NCI-H2227 treated with DMSO at 0.1 percent for 48 hours (cell line): ENCODE measurements at places on chromosomes 5 and 9.

- DNase-seq: no peak
Observed at GRCh38 chr9:13513286-13513685, 233.8 kb upstream of the MPDZ start.

DNA sequence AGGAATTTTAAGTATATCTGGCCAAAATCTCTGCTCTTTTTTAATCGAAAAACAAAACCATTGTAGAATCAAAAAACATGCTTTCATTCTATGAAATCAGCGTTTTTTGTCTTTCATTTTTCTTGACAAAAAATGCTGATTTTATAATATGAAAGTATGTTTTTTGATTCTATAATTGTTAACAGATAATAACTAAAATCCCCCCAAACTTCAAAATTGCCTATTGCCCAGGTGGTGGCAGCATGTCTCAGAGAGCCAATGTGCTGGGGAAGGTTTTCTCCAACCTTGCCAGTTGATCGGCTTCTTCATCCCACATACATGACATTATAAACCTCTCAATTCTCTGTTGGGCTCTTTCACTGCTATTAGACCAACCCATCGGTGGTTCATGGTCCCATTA, 5.1 kb upstream of the SMIM15 start:
- no peak for DNase-seq

DNA sequence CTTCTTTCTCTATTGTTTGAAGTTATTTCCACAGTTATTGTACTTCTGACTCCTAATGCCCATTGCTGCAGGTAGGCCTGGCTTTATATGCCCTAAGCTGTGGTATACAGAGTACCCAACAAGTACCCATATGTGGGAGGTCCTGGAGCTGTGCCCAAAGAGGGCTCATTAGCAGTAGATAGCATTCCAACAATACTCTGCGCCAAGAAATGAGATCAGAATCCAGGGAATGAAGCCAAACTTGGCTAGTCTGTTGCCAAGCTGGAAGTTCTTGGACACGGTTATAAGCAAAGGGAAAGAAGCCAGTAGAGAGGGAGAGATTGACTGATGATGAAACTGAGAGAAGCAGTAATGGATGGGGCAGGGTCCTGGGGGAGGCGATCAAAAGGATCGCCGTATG, 29.7 kb upstream of the FAM169A start:
- DNase-seq: no peak

DNA sequence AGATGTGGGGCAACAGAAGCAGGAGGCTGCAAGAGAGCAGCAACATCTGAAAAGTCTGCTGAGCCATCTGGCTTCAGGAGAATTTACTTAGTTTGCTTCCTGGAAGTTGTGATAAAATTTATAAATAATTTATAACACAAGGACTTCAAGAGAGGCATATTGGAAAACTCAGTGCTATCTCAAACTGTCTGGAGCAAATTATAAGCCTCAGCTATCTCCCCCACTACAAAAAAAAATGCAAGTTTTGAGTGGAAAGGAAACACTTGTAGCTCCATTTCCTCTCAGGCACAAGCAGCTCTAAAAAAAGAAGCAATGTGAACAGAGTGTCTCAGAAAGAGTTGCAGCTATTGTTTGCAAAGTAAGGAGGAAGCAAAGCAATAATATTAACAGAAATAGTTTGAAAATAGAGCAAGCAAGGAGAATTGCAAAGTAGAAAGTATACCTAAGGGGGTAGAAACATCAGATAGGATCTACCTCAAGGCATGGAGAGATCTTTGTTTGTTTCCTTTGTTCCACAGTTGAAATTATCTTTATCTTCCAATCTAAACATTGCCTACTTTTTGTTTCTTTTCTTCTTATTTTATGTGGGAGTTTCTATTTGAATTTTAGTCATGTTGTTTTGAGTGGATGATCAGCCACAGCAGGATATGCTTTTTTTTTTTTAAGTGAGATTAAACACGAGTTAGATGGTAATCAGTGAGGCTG, 55.9 kb upstream of the IL6ST start:
- DNase-seq: no peak

DNA sequence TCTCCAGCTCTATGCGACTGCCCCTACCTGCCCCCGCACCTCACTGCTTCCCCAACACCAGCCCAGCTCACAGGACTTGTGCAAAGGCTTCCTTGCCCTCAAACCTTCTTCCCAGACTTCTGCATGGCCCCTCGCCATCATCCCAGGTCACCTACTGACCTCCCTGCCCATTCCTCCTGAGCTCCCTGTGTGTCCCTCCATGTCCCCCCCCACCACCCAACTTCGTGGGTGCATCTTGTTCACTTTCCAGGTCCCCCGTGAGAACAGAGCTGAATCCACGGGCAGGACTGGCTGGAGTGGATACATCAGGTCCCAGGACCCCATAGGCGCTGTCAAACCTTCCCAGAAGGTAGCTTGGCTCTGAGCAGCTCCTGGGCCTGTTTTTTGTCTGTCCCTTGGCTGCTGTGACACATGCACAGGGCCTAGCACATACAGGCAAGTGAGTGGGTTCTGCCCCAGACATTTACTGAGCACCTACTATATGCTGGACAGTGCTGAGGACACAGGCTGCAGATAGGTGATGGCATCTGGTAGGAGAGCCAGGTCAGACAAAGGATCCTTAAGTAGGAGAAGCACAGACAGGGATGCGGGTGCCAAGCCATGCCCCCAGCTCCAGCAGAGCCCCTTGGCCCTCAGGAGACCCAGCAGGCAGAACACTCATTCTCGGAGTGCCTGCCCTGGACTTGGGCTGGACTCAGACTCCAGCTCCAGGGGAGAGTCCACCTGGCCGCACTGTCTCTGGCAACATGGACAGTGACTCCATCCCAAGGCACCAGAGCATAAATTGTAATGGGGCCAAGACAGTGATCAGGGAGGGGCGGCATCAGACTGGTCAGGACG, 15.0 kb downstream of the NINJ1 start:
- DNase-seq: no peak

DNA sequence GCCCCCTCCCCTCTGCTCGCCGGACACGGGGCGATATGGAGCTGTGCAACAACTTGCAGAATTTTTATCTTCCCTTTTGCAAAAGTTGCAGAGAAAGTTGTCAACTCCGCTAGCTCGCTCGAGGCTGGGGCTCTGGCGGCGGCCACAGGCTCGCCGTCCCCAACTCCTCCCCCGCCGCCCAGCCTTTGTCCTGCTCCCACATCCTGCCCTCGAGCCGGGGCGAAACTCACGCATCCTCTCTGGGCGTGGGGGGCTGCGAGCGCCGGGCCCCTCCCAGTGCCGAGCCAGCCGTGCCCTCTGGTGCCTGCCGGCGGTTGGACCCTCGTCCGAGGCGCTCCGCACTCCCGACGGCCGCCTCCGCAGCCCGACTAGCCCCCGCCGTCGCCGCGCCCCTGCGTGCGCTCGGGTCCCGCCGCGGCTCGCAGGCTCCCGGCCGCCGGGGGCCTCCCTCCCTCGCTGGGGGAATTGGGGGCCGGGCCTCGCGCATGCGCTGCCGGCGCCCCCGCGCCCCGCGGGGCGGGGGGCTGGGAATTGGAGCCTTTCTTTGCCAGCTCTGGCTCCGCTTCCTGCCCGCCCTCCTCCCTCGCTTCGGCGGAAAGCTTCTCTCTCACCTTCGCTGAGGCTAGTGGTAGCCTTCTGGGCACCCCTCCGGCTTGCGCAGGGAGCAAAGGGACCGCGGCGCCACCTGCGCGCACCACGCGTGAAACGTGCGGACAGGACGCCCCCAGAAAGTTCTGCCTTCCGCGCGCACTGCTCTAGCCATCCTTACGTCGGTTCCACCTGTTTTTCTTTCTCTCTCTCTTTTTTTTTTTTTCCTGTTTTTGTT, at the start of gene CCNJL:
CCNJL (minus strand) TSS at position 431 of the 826 bp plus-strand sequence. CDS start 641 bp downstream, outside the sequence.
- DNase-seq: peak; percentile 33

DNA sequence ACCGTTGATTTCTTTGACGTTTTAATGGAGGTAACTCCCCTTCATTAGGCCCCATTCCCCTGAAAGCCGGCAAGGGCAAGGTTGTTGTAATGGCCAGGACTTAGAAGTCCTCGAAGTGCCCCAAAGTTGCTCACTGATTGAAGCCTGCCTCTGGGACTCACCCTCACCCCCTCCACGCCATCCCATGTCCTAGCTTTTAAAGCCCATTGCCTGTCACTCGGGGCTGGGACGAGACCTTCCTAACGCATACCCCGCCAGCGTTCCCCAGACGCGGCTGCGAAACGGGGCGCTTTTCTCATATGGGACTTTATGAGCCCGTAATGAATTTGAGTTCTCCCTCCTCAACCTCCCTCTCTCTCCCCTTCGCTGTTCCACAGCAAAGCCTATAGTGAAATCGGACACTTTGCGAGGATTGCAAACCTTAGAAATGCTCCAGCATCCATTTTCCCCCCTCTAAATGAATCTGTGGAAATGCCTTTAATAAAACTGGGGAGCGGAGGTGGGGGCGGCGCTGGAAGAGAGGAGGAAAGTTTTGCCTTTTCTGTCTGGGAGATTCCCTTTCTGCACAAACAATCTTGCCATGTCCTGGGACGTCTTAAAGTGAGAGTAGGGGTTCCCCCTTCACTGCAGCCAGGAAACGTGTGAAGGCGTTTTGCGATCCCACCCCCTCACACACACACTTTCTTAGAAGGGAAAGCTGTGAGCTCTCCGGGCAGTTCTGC, 1.5 kb downstream of the PAPPA start:
- no peak for DNase-seq

- no peak for DNase-seq
Observed at GRCh38 chr9:82490019-82490499, 501.5 kb downstream of the SPATA31D1 start.

GRCh38 chr9:21684831-21685362, 117.5 kb upstream of the MTAP start:
- no peak for DNase-seq

DNA sequence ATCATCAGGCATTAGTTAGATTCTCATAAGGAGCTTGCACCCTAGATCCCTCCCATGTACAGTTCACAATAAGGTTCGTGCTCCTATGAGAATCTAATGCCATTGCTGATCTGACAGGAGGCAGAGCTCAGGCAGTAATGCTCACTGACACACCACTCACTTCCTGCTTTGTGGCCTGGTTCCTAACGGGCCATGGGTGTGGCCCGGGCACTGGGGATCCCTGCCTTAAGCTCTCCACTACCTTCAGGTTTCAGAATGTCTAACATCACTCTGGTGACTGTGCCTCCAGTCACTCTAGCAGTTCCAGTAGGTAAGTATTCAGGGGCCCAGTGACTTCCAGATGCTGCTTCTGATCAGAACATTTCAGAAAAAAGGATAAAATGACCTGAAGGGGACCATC, 152.4 kb downstream of the LRRC70 start:
- DNase-seq: no peak

DNA sequence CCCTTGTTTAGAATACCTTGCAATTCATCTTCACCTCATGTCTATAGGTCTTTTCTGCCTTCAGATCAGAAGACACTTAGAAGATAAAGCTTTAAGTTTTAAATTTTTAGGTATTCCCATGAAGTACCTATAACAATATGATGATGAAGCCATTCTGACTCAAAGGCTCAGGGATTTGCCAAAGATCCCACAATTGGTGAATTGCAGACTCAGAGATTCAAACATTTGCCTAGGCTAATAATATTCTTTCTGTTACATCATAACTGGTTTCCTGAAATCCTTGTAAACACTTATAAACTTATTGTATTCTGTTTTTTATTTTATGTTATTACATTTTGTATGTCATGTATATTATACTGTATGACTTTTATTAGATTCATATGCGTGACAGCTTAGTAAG, 62.8 kb upstream of the ZFAND5 start:
- no peak for DNase-seq

DNA sequence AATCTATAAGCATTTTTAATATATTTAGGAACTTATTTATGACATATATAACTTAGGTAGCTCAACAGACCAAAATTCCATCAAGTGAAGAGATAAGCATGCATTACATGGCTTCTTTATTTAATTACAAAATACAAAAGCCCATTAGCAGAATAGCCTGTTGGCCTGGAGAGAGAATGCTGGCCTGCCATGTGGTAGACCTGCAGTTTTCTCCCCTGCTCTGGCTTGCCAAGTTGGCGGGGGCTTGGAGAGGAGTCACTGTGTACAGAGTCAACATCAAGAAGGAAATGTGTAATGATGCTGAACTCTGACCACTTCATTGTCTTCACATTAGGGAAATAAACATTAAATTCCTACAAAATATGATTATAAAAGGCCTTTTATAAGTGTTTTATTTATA, 69.8 kb upstream of the CNTLN start:
- no peak for DNase-seq

DNA sequence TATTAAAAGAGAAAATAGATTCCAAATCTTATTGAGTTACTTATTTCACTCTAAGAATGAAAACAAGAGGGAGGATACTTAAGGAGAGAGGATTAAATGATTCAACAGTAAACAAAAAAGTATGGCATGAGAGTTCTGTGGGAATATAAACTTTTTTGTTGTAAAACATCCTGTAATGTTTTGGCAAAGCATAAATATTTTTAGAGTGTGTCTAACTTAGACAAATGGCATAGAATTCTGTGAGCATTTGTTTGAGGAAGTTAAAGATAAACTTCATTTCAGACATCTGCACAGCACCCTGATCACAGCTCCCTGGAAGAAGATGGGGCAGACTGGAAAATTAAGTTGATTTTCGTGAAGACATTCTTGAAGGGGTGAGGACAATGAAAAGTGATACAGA, 246.8 kb upstream of the HAPLN1 start:
- DNase-seq: no peak

DNA sequence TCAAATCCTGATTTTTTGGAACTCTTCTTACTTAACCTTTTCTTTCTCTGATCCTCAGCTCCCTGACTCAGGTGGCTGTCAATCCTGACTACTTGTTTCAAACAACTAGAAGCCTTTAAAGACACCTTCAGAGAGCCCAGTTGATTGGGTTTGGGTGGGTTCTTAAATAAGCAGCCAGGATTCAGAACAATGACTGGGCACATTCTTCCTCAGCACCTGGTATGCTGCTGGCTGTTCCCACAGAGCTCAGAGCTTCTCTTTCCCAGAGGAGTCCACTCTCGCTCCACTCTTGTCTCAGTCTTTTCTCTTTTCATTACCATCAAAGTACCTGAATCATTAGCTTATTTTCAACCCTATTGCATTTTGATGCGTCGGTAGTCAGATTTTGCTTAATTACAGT, 22.5 kb downstream of the PCSK5 start:
- DNase-seq: no peak

GRCh38 chr9:29214690-29215253, 1641.5 kb upstream of the C9orf72 start:
- DNase-seq: no peak

GRCh38 chr5:15452781-15453180, 47.2 kb upstream of the FBXL7 start:
- no peak for DNase-seq

GRCh38 chr9:121474231-121474947, 25.3 kb downstream of the GGTA1 start:
- DNase-seq: no peak

- no peak for DNase-seq
Observed at GRCh38 chr5:114192108-114192507, 169.8 kb upstream of the KCNN2 start.

DNA sequence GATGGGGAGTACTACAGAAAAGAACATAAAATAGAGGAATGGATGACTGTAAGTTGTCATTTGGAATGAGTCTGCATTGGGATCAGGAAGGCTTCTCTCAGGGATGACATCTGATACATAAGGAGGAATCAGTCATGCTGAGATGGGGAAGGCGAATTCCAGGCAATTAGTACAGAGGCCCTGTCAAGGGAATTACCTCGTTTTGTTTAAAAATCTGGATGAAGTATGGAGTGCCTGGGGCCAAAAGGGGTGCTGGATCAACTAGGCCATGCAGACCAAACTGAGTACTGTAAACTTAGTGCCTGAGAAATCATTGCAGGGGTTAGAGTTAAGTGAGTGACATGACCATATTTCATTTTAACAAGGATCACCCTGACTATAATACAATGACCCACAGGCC, 30.5 kb downstream of the JAKMIP2 start:
- no peak for DNase-seq
